ENCODE measurements at places on chromosomes 2 and 18.

DNA sequence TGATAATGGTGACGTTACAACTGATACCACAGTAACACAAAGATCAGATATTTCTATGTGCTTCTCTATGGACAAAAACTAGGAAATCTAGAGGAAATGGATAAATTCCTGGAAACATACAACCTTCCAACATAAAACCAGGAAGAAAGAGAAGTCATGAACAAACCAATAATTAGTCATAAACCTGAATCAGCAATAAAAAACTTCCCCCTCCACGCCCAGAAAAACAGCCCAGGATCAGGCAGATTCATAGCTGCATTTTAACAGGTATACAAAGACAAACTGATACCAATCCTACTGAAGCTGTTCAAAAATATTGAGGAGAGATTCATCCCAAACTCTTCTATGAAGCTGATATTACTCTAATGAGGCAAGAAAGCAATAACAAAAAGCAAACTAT, 1535.2 kb upstream of the LRRTM1 start:
- DNase-seq = no peak

DNA sequence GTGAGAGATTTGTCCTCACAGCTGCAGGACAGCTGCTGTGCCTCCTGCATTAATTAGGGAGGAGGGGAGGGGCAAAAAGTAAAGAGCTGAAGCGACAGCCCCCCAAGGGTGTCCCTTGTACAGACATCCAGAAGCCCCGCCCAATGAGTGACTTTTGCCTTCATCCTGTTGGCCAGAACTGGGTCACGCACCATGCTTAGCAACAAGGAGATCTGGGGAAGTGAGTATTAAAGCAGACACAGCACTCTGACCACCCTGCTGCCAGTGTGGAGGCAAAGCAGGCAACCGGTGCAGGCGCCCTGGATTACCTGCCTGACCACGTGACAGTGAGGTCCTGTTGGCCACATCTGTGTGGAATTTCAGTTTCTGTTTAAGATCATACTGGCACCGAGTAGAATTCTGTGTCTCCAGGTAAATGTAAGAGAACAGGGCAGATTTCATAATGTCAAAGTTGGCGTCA, 21.5 kb upstream of the BIN1 start:
- DNase-seq = no peak

- no peak for DNase-seq
These were observed 566.6 kb upstream of the DSEL start for GRCh38 chr18:68083131-68083530.

DNA sequence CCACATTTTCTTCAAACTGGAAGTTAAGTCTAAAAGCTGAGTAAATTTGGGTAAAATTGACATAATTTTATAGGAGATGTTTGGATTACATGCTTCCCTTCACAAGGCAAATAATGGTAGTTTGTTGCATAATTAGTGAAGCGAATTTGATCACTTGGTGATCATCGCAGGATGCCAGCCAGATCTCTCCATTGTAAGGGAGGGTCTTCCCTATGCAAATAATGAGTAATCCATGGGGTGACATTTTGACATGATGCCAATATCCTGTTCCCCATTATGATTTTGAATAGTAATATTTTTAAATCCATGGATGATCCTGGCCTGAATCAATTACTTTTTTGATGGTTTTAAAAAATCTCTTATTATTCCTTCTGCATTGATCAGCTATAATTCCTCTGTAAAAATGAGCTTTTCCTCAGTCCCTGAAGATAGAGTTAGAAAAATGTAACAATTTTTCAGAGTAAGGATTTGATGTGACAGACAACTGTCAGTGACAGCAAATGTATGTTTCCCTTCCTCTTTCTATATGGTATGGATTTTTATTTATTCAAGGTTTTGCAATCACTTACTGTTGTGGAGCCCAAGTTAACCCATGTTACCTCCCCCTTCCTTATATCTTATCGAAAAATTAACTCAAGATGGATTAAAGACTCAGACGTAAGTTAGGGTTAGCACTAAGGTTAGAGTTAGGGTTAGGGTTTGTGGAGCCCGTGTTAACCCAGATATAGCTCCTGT, 21.4 kb downstream of the CCL20 start:
- no peak for DNase-seq

- no peak for DNase-seq
These were observed 265.9 kb upstream of the ETAA1 start for GRCh38 chr2:67131257-67131609.

- no peak for DNase-seq
These were observed 137.9 kb downstream of the NFATC1 start for GRCh38 chr18:79533591-79533990.

- no peak for DNase-seq
These were observed 38.1 kb upstream of the DAPL1 start for GRCh38 chr2:158756976-158757375.

- peak; percentile 28 for DNase-seq
These were observed at the start of gene SPR for GRCh38 chr2:72887032-72887739. Gene SPR, plus strand, starts transcription at chr2:72887408. Its CDS starts 25 bp downstream, at chr2:72887433.

DNA sequence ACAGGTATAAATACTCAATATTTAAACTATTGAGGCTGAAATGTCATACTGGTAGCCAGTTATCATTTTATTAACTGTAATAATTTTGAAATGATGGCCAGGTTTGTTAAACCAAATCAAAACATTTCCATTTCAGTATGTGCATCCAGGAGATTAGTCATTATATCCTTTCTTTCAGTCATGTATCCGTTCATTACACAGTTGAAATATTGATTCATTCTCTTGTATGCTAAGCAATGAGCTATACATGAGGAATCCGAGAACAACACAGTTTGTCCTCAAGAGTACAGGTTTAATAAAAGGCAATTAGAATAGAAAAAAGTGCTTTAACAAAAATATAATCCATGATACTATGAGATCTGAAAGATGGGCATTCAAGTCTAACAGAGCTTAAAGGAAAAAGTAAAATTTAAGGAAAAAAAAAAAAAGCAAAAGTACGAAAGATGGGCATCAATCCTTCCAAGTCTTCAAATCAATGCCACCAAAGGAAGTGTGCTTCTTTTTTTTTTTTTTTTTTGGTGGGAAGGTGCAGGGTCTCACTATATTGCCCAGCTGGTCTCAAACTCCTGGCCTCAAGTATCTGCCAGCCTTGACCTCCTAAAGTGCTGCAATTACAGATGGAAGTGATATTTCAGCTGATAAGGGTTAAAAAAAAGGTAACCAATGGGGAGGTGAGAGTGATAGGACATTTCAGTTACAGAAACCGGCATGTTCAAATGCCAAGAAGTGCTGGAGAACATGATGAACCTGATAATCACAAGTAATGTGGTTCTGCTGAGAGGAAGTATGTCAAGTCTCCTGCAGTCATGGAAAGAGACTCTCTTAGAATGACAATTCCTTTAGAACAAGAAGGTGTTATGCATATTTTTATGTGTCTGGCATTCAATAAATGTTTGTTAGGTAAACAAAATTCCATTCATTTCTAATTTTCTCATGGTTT, 35.8 kb downstream of the PUM2 start:
- no peak for DNase-seq

DNA sequence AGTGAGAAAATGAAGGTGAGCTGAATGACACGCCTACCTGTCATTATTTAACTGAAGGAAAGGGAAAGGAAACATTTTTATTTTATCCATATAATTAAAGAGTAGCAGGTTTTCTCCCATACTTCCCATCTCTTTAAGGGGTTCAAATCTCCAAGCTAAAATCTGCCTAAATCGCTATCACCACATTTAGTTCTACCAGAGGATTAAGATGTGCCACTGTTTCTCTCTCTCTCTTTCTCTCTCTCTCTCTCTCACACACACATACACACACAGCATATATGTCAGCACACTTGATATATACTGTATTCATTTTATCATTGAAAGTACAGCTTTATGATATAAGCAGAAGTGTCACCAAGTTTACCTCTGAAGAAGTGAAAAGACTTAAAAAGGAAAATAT, 3.1 kb downstream of the WIPF1 start:
- peak; percentile 54 for DNase-seq

DNA sequence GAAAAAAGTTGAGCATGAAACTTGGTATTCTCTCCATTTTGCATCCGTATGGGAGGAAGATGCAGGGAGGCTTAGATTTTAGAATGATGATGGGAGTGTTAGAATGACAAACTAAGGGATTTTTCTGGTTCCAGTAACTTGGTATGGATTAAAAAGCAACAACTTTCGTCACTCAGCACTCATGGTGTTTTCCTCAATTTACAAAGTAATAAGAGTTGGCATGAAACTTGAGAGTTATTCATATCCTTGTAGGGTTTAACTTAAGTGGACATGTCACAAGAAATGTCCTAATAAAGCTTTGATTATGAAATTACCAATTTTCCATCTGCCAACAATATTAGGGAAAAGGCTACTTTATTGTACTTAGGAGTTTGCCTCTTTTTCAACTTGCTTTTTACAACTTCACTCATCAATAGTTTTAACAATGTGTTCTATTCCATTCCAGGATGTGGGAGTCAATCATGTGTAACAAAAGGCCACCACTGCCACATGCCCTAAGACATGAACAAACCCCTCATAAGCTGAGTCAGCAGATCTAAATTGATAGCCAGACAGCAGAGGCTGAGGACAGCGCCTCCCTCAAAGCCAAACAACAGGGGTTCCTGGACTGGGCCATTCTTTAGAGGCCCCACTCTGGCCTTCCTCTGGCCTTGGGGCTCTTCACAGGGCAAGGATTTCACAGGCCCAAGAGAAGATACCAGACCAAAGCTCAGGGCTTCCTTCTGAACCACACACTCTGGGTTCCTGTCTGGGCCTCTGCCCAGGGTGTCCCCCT, 265.8 kb downstream of the TNS1 start:
- DNase-seq = no peak

- DNase-seq = peak; percentile 70
These were observed 258 bp downstream of the MGAT4A start for GRCh38 chr2:98730707-98731040.

- no peak for DNase-seq
These were observed 14.5 kb upstream of the PLA2R1 start for GRCh38 chr2:160076914-160077313.

DNA sequence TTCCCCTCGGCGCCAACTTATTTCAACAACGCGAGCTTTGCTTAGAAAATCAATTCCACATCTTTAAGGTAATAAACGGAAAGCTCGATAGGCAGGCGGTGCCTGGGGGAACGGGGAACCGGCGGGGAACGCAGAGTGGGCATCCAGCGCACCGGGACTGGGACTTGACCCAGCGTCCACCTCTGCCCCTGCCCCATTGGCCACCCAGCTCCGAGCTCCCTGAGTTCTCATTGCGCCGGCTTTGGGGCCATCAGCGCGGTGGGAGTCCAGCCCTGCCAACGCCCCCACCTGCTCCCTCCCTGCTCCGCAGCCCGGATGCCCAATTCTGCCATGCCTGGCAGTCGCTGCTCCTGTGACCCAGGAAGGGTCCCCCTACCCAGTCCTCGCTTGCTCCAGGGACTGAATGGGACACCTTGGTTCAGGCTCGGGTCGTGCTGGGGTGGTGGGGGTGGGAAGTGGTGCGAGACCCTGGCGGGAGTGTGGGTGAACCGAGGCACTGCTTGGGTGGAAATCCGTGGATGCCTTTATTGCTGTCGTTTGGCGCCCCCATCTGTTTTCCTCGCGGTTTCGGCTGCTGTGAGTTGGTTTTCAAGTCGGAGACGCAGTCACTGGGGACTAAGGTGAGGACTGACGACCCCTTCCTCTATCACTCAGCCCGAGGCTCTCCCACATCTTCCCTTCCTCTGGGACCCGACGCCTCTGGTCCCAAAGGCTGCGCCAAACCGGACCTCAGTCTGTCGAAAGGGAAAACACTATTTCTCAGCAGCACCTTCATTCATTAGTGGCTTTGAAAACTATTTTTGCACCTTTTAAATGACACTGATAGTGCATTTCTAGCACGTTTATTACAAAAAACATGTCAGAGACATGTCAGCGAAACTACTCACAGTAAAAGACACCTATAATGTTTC, 2.4 kb upstream of the EVX2 start:
- DNase-seq = no peak

DNA sequence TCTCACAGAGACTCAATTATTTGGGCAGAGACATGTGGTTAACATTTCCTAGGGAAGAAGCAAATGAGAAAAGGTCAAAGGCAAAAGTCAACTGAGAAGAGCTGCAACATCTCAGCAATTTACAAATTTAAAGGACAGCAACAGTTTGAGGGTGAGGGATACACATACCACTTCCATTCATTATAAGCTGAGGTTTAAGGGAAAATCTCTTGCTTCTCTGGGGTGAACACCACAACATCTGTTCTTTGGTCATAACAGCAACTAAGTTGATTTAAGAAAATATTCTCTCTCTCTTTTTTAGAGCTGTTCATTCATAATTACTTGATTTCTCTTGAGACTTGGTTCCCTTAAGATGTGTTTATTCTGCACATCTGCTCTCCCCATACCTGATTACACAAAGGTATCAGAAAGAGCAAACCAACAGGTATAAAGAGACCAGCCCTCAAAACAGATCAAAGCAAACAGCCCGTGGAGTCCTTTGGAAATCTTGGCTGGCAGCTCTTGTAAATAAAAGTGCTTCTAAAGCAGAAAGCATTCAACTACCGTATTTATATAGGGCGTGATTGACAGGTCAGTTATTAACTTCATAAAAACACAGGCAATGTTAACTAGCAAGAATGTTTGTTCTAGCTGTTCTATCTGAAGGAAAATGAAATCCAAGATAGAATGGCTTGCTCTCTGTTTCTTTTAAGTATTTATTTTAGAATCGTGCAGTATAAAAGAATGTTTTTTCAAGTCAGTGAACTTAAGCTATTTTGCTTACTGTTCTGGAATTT, 132.8 kb downstream of the THADA start:
- DNase-seq = no peak

- DNase-seq = no peak
These were observed 456.7 kb upstream of the HS6ST1 start for GRCh38 chr2:128775217-128775913.

DNA sequence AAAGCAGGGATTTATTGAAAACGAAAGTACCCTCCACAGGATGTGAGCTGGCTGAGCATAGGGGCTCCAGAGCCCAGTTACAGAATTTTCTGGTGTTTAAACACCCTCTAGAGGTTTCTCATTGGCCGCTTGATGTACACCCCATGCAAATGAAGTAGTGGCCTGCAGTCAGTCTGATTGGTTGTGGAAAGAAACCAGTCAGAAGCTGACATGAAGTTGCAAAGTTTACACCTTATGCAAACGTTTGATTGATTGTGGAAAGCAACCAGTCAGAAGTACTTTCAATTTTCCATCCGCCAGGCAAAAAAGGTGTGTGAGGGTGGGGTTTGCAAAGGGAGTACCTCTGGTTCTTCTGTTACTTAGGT, 62.3 kb downstream of the VWA3B start:
- peak; percentile 45 for DNase-seq
